Tibial nerve (tissue), 4 donors: ENCODE measurements at places on chromosomes 2 and 18. TPM values are rescaled to one million over a fixed set of nuclear protein-coding genes. Genes with fewer than 3 reads are reported as not detected.
A peak's percentile ranks its signal among the peaks of the same experiment; 100 is the strongest.

GRCh38 chr2:234393354-234393753 is 103.5 kb downstream of the ARL4C start:
- H3K4me1 ChIP-seq: no peaks in the 10 kb centered on the region
- H3K4me3 ChIP-seq: no peak overlapping the region
- no peak overlapping the region for H3K27ac ChIP-seq
- DNase-seq: no peak
- H3K27me3 ChIP-seq: no peaks in the 10 kb centered on the region
- H3K36me3 ChIP-seq: no peaks in the 10 kb centered on the region

Gene RNF181
- total RNA-seq: 127 TPM

DNA sequence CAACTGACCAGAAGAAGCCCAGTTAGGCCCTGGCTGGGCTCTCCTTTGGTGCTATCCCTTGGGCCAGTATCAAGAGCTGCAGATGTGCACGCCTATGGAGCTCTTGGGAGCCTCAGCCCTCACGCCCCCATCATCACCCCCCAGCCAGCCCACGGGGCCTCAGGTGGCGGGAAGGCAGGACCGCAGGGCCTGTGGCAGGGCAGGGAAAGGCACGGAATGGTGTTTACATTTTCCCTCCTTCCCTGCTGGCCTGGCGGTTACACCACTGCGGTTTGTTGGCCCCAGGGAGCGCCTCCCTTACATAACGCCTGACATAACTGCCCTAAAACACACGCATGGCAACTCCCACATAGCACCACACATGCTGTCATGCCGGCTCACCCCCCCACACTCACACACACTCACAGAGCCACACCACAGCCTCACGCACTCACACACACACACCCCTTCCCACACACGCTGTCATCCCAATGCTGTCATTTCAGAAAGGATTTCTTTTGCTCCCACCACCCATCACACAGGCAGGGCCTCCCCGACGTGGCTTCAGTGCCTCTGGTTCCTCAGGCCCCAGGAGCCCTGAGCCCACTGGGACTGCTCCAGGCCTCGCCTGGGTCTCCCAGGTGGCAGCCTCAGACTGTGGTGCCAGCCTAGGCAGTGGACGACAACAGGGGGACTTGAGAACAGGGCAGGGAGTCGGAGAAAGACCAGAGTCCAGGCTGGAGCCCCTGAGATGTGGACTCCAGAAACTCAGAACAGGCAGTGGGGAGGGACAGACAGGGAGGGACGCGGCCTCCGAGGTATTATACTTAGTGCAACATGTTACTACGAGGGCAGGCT is 15.7 kb downstream of the ZFP36L2 start:
- no peaks in the 10 kb centered on the region for H3K27me3 ChIP-seq
- no peak overlapping the region for H3K4me3 ChIP-seq
- DNase-seq: peak; percentile 61
- H3K36me3 ChIP-seq: no peaks in the 10 kb centered on the region
- H3K27ac ChIP-seq: peak overlapping the region; percentile 17

- H3K4me3 ChIP-seq: no peak overlapping the region
- DNase-seq: no peak
- H3K36me3 ChIP-seq: peaks cover 95% of the 10 kb centered on the region
Measured at GRCh38 chr18:36158266-36158867, 28.7 kb downstream of the ELP2 start.

DNA sequence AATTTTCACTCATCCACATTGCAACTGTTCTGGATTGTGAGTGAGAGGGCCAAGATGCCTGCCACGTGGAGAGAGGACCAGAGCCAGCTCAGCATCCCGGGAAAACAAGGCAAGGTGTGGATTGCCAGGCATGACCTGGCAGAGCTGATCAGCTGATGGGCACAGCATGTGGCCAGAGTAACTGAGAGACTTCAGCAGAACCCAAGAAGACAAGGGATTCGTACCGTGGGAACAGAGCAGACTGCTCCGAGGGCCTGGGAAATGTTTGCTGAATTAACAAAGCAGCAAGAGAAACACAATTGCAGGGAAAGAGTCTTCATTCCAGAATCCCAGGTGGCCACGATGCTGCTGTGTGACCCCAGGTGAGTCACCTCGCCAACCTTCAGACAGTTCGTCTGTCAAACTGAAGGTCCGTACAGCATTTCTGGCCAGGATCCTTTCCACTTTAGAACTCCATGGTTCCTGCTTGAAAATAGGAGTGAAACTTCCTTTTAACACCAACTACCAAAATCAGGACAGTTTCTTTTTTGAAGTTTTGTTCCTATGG is 26.3 kb upstream of the POMC start:
- no peaks in the 10 kb centered on the region for H3K4me1 ChIP-seq
- no peaks in the 10 kb centered on the region for H3K36me3 ChIP-seq
- no peaks in the 10 kb centered on the region for H3K27me3 ChIP-seq
- DNase-seq: no peak
- H3K4me3 ChIP-seq: no peak overlapping the region

Gene C2orf66
- total RNA-seq: not detected

Gene CTAGE1
- total RNA-seq: not detected

Gene SCN9A
- 36.1 TPM for total RNA-seq
